ENCODE measurements at places on chromosomes 2 and 18.

DNA sequence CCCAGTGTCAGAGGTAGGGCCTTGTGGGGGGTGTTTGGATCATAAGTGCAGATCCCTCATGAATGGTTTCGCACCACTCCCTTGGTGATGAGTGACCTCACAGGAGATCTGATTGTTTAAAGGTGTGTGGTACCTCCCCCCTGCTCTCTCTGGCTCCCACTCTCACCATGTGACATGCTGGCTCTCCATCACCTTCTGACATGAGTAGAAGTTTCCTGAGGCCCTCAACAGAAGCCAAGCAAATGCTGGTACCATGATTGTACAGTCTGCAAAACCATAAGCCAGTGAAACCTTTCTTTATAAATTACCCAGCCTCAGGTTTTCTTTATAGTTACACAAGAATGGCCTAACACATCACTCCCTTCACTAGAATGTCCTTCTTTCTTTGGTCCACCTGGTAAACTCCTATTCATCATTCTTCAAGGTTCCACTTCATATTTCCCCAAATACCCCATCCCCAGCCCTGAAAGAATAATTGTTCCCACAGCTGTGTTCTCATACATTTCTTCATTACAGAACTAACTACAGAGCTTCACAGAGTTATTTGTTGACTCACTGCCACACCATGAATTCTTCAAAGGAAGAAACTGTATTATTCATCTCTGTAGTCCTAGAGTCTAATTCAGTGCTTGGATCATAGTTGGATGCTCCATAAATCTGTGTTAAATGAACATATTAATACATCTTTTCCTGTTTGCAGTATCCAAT, 81.2 kb upstream of the STK17B start:
- DNase-seq = no peak

DNA sequence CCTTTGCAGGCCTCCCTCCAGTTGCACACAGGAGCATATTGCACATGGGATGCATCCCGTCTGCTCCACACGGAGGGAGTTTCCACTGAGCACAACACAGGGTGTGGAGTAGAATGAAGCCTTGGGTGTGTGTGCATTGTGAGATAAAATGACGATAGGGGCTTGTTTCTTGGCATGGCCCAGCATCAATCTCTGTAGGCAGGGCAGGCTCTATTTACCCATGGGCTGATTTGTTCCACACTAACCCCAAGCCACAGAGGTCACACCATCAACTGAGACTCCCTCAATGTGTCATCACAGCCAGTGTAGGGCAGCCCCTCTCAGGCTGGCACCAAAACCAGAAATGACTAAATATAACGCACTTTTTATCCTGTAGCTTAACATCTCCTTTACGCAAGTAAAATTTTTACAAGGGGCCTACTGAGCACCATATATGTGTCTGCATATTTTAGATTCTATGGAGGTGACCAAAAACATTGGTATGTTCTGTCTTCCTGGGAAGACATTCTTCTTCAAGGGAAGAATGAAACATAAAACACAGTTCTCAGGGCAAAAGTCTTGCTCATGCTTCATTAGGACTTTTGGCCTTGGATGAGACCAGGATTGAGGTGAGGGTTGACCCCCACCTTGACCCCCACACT, 2.7 kb upstream of the GKN1 start:
- peak; percentile 57 for DNase-seq

- no peak for DNase-seq
Observed at GRCh38 chr2:100036026-100036425, 106.4 kb downstream of the AFF3 start.

DNA sequence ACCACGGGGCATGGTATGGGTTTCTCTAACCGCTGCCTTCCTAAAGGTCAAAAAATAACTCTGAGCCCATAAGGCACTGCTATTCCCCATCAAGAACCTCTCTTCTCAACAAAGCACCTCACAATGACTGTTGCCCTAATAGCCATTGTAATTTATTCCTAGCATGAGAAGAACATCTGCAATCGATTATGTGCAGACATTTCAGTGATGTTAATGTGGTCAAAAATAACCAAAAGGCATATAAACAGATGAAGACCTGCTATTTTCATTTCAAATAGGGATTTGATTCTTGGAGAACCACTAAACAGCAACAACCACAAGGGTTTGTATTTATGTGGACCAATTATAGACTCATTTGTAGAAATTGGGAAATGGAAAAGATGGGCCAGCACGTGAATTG, 356.6 kb downstream of the FBXO15 start:
- DNase-seq = peak; percentile 17

DNA sequence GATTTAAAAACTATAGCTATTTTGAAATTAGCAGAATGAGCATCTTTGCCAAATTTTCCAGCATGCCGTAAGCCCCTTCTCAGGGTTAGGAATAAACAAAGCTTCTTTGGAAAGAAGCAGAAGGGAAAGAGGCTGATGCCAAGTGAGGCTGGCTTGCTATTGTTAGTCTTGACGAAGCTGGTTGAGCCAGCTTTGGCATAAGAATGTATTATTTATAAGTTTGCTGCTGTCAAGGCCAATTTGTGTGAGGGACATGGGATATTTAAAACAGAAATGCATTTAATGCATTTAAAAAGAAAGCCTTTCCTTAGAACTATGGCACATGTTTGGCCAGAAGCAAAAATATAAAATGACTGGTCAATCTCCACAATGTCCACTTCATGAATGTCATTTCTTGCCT, 52.5 kb upstream of the TTN start:
- no peak for DNase-seq

GRCh38 chr2:60028849-60029565, 524.4 kb downstream of the BCL11A start:
- no peak for DNase-seq

- no peak for DNase-seq
Observed at GRCh38 chr2:199855812-199856211, 4.8 kb upstream of the FTCDNL1 start.

GRCh38 chr2:162198239-162198638, 45.0 kb downstream of the FAP start:
- no peak for DNase-seq

DNA sequence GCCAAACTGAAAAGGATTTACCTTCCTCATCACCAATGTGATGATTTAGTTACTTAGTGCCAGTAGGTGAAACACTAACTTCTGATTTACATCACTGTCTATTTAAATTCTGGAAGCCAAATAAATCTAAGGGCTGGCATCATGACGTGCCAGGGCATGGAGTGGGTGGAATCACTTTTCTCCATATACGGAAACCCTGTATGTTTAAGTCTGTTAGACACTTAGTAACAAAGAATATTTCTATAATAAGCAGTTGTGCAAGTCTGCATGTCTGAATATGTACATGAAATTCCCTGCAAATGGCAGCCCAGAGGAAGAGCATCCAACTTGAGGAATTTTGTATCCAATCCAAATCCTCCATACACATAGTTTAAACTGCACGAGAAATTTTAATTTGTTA, 243.1 kb upstream of the SMAD7 start:
- no peak for DNase-seq

GRCh38 chr2:108169982-108170625, 69.7 kb upstream of the SULT1C3 start:
- DNase-seq = peak; percentile 9

DNA sequence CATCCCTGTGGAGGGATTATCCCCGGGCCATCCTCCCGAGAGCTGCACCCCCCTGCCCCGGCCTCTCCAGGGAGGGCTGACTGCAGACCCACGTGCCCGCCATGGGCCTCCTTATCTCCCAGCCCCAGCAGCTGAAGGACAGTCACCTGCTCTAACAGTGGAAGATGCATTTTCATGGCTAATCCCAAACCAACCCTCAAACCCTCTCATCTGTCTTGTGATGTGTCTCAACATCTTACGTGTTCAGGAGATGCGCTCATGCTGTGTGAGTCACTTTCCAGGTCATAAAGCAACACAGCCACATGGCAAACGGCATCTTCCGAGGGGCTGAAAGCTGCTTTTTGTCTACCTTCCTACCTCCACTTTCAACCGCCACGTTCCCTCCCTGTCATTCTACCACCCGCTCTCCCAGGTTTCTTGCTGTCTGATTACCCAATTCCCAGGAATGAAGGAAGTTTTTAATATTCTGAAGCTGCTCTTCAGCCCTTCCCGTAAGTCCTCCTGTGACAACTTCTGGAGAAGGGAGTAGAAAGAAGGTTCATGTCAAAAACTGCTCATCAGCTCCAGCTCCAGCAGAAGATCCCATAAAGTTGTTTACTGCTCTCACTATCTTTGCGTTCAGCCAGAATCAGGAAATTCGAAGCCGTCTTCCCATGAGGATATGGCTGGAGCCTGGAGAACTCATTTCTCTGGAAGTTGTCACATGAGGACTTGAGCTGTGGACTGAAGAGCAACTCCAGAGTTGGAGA, 54.5 kb downstream of the MBP start:
- DNase-seq = no peak

DNA sequence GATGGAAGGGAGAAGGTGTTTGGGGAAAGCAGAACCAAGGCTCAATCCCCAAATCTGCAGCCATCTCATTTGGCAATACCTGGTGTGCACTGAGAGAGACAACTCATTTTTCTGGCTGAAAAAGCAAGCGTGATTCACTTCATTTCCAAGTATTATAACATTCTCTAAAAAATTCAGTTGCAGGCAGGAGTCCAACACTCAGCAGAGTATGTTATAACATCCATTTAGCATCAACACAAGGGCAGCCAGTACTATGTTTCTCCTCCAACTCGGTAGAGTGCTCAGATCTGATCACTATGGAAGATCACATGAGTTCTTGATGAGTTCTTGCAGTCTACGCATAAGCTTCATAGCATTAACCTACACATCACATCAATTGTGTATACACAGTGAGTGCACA, 99.4 kb upstream of the PID1 start:
- no peak for DNase-seq

GRCh38 chr2:176581557-176582165, 312.4 kb downstream of the MTX2 start:
- DNase-seq = no peak

- no peak for DNase-seq
Observed at GRCh38 chr18:75072672-75073371, 136.1 kb downstream of the PTGR3 start.

DNA sequence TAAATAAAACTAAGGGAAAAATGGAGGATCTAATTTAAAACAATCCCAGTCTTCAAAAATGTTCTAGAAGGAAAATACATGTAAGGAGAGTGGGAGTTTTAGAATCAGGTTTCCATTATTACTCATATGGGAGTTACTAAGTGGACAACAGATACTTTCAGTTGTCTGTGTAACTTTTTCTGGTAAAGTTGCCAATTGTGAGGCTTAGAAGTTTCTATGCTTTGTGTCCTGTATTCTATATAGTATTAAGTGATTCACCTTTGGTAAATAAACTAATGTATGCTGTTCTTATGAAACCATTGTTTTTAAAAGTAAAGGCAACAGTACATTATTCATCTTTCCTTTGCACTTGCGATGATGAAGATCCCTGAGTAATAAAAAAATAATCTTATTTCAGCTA, 274.9 kb downstream of the NR4A2 start:
- no peak for DNase-seq

DNA sequence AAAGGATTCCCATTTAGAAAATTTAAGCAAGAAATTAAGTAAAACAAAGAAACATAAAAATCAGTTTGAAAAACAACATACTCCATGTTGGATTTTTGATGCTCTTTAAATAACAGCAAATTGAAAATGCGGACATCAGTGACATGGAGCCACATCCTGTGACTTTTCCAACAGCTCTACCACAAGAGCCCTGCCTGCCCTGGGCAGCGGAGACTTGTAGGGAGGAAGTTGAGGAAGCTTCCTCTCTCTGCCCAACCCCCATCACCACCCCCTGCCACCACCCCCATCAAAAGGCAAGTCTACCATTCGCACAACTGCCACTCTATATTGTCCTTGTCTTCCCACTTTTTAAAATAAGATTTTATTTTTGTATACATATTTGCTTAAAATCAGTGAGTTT, 32.8 kb upstream of the DAPL1 start:
- no peak for DNase-seq

DNA sequence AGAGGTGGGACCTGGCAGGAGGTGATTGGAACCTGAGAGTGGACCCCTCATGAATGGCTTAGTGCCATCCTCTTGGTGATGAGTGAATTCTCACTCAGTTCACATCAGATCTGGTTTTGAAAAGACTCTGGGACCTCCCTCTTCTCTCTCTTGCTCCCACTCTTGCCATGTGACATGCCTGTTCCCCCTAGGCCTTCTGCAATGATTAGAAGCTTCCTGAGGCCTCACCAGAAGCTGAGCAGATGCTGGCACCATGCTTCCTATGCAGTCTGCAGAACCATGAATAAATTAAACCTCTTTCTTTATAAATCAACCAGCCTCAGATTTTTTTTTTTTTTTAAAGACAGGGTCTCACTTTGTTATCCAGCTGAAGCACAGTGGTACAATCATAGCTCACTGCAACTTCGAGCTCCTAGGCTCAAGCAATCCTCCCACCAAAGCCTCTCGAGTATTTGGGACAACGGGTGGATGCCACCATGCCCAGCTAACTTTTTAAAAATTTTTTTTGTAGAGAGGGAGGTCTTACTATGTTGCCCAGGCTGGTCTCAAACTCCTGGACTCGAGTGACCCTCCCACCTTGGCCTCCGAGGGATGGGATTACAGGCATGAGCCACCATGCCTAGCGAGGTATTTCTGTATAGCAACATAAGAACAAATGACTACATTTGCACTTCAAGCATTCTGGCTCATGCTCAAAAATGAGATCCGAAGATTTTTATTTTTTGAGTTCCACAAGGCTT, 2.0 kb upstream of the ZFAND2B start:
- no peak for DNase-seq

GRCh38 chr2:20188201-20188600, 36.7 kb downstream of the SDC1 start:
- DNase-seq = no peak

Measured in AG08396 (cell line).